Testis (tissue), 5 donors: ENCODE measurements at places on chromosomes 5 and 9. TPM values are rescaled to one million over a fixed set of nuclear protein-coding genes. Genes with fewer than 3 reads are reported as not detected.
A peak's percentile ranks its signal among the peaks of the same experiment; 100 is the strongest.

The PRDM9 gene
- polyA plus RNA-seq = 6.8 TPM

The LPAR1 gene
- polyA plus RNA-seq = 13.1 TPM

The TMEM171 gene
- 1.1 TPM for polyA plus RNA-seq

The PRUNE2 gene
- polyA plus RNA-seq = 19.3 TPM

The EGR1 gene
- polyA plus RNA-seq = 63.6 TPM

DNA sequence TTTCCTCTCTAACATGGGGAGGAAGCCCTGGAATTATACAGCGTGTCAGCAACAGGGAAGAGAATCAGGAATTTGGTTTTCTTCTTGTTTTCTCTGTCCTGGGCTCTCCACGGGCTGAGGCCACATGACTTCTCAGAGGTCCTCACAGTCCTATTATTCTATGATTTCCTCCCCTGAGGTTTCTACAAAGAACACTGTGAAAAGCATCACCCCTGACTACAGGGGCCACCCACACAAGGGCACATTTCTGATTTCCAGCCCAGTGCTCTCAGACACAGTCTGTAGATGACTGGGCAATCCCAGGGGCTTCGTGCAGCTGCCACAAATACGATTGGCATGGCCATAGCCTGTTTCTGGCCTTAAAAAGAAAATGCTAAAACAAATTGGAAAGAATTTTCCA, 284.9 kb downstream of the CEMIP2 start:
- no peaks in the 10 kb centered on the region for H3K36me3 ChIP-seq
- no peak for DNase-seq
- H3K4me1 ChIP-seq = no peaks in the 10 kb centered on the region

DNA sequence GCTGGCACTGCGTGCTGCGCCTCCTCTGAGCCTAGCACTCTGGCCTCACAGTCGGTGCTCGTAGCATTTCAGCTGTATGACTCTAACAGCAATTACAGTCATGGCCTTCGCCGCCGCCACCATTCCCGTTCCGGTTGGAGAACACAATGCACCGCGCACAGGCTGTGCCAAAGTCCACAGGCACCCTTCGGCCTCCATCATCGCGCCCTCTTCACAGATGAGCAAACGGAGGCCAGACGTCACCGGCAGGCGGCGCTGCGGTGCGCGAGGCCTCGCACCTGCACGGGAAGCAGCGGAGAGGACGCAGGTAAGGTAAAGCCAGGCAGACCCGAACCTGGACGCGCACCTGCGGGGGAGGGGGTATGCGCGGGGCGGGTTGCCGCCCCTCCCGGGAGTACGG, 128.9 kb downstream of the BARX1 start:
- H3K27ac ChIP-seq = no peak overlapping the region
- no peaks in the 10 kb centered on the region for H3K36me3 ChIP-seq
- H3K27me3 ChIP-seq = no peaks in the 10 kb centered on the region
- no peak overlapping the region for H3K4me3 ChIP-seq
- DNase-seq = peak; percentile 62
- peaks cover 4% of the 10 kb centered on the region for H3K4me1 ChIP-seq
